ENCODE measurements at places on chromosomes 5 and 9.

DNA sequence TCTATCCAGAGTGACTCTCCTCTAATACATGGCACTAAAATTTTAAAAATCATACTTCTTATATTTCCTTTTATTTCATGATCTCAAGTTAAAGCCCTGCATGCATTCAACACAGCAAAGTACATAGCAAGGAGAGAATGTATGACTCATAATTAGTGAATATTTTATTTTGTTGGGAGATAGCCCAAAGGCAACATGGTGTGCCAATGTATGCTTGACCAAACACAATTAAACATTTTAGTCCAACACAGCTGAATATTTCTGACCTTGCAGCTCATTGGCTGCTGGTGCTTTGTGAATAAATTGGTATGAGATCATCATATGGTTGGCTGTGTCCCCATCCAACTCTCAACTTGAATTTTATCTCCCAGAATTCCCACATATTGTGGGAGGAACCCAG is 103.5 kb downstream of the NPR3 start:
- DNase-seq: no peak

GRCh38 chr5:124878583-124879342 is 132.3 kb upstream of the ZNF608 start:
- DNase-seq: no peak

GRCh38 chr5:133478199-133478985 is 133.9 kb downstream of the FSTL4 start:
- DNase-seq: no peak

GRCh38 chr9:33476503-33476902 is 2.8 kb upstream of the NOL6 start:
- DNase-seq: no peak

DNA sequence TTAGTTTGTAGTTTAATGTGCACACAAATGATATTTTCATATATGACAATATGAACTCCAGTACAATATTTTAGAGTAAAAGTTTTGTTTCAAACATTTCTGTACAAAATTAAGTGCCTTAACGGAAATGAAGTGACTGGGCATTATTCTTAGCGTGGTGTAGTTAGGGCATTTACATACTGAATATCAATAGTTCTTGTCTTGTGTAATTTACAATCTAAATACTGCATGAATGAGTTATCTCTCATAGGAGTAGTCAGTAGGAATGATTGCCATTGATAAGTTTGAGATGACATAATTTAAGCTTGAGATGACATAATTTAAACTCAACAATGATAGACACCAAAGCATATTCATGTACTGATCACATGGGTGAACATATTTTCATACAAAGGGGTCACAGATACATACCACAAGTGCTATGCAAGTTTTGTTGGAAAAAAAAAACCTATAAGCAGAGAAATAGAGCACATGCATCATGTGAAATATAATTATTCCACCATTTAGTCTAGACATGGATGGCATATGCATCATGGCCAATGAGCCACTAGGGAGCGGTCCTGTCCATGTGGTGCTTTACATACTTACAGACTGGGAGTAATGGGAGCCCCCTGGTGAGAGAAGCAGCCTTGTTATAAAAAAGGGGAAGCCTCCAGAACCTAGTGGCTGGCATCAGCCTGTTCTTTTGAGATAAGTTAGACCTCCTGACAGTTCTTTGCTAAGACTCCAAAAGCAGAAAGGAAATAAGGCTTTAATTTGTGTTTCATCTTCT is 1523.9 kb downstream of the MAT2B start:
- DNase-seq: no peak

DNA sequence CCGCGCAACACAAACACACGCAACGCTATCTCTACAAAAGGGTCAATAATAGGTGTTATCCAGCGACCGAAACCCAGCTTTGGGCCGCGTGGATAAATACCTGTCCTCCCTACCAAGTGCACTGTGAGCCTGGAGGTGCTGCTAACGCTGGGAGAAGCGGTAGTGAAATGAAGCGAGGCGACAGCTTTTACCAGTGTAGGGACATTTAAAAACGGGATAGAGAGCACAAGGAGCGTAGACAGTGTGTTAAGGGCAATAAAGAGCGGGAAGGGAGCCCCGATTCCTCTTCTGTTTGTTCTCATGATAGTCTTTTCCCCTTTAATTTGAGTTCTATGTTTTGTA is 421 bp upstream of the DEPDC1B start:
- DNase-seq: no peak

DNA sequence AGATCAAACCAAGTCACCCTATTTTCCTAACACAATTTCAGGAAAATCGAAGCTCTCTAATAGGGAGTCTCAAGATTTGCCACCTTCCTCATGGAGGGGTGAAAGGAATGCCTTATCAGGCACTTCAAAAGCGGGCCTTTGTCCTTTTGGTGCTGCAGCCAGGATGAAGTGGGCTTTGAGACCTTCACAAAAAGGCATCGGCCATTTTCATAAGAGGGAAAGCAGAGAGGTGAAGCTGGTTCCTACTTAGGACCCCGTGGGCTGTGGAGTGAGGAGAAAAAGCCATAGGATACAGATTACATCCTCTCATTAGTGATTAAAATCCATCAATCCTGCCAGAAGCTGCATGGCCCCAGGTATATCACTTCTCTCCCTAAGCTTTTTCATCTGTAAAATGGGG is 859 bp downstream of the CDKN2AIPNL start:
- DNase-seq: no peak

DNA sequence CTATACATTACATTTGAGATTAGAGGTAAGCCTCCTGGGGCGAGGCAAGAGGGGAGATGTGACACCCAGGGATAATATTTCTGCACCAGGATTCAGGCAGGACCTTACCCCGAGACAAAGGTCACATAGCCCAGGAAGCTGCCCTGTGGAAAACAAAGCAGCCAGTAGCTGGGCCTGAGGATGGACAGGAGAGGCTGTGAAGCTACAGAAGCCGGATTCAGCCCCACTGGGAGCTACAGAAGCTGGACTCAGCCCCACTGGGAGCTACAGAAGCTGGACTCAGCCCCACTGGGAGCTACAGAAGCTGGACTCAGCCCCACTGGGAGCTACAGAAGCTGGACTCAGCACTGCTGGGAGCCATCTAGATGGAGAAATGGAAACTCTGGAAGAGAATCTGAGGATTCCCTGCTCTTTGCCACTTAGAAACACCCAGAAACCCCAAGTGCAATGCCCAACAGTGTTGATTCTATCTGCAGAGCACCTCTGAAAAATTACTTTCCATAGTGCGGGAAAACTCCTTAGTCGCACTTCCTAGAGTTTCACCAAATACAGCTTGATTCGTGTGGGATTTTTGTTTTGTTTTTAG is 46.5 kb upstream of the ZFR start:
- DNase-seq: no peak

DNA sequence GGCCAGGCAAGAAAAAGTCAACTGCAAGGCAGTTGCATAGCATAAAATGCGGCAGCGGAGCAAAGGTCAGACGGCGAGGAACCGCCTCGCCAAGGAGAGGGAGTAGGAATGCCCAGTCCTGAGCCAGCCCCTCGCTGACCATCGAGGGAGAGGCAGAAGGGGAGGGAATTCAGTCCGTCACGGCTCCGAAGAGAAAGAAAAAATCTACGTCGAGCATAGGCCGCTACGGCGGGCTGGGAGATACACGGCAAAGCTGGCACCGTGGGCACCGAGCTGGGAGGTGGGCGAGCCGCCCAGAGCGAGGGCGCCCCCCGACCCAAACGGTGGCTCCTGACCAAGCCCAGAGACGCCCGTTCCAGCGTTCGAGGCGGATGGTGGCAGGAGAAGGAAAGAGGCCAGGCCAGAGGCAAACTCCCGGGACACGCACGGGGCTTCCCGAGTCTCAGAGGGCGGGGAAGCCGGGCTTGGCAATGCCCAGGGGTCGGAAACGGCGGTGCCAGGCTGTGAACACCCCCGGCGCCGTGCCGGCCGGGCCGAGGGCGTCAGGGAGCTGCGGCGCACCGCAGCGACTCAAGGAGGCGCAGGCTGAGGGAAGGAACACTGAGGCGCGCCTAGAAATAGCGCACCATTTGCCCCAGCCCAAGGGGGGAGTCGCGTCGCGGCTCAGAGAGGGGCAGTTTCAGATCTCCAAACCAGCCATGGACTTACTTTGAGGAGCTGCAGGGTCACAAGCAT is 518 bp downstream of the SPRY4 start:
- no peak for DNase-seq

GRCh38 chr5:128774605-128775004 is 190.7 kb upstream of the SLC27A6 start:
- DNase-seq: no peak

- DNase-seq: no peak
These were observed 100.6 kb upstream of the NREP start for GRCh38 chr5:111857623-111858022.

GRCh38 chr9:77464661-77465060 is 183.5 kb downstream of the GNA14 start:
- DNase-seq: no peak

- peak; percentile 49 for DNase-seq
These were observed 220.4 kb downstream of the ARRDC3 start for GRCh38 chr5:91162534-91163381.

DNA sequence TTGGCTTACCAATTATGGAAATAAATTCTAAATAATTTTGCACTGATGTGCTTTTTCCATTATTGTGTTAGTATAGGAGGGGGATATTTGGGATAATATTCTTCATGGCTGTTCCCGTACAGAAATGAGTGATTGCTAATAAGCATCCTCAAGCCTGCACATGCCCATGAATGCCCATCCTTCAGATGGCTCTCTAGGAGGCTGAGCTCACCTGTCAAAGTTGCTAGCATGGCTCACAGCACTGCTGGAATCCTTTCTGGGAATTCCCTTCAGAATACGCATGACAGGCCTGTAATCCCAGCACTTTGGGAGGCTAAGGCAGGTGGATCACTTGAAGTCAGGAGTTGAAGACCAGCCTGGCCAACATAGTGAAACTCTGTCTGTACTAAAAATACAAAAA is 124.1 kb downstream of the NXNL2 start:
- no peak for DNase-seq

- no peak for DNase-seq
These were observed 196.4 kb downstream of the TRPM3 start for GRCh38 chr9:70924895-70925547.

DNA sequence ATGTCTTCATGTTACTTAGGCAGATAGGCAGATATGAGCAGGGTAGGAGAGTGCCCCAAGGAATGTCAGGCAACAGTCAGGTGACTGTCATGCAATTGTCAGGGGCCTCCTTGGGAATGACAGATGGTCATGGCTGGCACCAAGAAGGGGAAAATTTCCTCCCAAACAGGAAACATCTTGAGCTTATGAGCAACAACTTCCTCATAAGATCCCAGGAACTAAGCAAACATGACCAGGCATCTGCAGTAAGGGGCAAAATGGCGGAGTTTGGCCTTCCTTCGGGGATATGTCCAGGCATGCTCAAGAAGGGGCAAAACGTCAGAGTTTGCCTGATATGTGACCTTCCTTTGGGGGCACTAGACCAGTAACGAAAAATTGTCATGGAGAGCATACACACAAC is 591.8 kb downstream of the PDE4D start:
- DNase-seq: no peak

DNA sequence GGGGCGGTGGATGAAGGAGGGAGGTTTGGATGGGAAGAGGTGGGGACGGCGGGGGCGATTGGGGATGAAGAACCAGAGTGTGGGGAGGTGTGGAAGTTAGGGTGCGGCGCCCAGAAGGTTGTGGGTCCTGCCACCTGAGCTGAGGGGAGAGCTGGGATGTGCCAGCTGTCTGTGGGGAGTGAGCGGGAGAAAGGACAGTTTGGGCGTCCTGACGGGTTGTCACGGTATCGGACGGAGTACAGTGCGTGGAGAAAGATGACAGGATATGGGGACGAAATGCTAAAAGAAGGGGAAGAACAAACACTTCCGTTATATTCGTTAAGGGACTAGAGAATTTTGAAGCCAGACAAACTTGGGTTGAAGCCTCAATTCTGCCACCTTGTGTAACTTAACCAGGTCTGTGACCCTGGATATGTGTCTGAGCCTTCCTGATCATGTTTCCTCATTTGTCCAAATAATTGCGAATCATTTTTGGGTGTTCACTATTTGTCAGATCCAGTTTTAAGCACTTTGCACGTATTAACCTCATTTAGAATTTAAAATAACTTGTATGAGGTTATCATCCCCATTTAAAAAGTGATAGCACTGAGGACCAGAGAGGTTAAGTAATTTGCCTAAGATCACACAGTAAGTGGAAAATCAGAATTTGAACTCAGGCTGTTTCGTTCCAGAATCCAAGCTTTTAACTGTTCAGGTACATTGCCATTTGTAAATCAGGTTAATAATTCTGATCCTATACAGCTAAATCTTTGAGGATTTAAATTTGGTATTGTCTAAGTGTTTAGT is 689 bp downstream of the CNTRL start:
- DNase-seq: no peak

GRCh38 chr5:4661836-4662235 is 478.3 kb upstream of the ADAMTS16 start:
- DNase-seq: no peak

GRCh38 chr5:122951658-122952057 is 84.9 kb downstream of the PPIC start:
- DNase-seq: no peak

DNA sequence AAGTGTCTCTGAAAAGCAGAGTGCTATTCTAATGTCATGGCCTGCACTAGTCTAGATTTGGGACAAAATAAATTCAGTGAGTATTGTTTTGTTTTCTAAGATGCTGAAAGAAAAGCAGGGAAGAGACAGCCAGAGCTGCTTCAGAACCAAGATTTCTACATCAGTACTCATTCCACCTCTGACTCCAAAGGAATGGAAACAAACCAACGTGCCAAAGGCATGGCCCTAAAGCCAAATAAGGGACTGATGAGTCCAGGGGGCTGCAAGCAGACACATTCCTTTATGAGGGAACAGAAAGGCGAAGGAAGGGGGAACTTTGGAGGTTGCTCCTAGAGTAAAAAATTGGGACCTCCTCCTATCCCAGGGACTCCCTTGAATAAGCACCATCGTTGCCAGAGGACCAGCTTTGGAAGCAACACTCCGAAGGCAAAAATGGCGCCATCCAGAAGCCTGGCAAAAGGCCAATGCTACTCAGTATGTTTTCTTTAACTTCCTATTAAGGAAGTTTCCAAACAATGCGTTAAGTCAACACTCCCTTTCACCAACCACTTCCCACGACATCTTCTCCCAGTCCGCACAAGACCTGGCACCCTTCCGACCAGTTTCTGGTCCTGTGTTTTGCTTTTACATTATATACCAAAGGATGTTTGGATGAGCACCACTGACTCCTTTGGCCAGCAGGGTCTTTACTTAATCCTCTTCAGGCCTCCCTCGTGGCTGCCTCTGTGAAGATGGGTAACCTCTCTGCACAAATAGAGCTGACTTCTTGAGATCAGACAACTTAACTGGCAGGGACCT is 31.6 kb downstream of the ADAM19 start:
- no peak for DNase-seq
